ENCODE measurements at places on chromosomes 11 and 22.

DNA sequence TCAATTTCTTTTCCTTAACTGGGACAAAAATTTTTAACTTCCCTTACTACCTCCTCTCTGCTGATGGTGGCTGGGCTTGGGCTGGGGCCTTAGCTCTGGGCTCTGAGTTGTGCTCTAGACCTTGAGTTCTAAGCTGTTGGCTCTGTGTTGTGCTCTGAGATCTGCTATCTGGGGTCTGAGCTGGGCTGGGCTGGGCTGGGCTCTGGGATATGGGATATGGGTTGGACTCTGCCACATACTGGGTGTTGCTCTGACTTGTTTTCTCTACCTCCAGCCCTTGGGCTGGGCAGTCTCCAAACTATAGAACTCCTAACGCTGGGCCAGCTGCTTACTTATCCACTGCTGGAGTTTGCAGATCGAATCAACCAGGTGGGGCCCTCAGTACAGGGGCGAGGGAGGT, 41.9 kb downstream of the DNHD1 start:
- no peak for DNase-seq

- DNase-seq = no peak
Observed at GRCh38 chr11:22707119-22707899, 40.9 kb downstream of the GAS2 start.

DNA sequence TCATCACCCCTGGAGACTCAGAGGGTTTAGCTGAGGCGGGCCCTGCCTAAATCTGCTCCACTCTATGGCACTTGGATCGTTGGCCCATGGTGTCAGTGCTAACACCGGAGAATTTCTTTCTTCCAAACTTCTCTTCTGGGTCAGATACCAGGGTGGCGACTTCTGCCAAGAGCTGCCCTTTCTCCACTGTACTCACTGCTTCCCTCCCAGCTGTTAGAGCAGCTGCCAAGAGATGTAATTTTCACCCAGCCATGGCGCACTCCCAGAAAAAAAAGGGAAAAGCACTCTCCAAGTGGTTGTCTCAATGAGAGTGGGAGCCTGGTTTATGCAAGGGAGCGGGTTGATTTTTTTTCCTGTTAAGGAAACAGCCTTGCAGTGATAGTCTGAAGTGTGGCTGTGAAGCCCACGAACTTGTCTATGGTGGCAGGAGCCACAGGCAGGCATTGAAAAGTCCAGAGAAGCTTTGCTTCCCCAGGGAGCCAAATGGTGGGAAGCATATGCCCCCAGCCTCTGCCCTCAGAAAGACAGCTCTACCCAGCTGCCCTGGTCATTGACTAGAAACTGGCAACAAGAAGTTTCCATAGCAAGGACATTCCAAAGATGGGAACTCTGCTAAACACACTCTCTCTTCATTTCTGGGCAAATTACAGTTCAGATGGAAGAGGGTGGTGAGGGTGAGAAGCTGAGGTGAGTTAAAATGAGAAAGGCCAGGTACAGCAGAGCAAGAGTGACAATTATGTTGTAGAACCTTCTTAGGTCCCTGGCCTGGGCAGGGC, 10.7 kb downstream of the PCSK7 start:
- no peak for DNase-seq

DNA sequence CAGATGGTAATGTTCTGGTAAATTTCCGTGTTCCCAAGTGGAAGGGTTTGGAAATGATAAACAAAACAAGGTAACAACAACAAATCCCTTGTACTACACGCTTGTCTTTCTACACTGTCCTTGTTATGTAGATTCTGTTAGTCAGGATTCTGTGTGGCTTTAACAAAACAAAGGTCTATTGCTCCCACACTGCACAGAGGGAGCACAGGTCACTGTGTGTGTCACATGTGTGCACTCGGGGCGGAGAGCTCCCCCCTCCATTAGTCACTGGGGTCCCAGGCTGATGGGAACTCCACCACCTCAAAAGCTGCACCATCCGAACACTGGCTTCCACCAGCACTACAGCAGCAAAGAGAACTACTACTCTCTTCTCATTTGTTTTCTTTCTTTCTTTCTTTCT, 227.9 kb downstream of the NTM start:
- DNase-seq = no peak

DNA sequence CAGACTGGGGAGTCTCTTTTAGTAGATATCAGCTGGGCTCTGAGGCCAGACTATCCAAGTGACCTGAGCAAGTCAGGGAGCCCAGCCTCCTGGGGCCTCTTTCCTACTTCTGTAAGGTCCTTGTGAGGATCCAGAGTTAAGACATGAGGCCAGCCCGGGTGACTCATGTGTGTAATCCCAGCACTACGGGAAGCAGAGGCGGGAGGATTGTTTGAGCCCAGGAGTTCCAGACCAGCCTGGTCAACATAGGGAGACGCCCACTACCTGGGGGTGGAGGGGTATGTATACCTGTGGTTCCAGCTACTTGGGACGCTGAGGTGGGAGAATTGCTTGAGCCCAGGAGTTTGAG, 36.9 kb upstream of the POLA2 start:
- no peak for DNase-seq

GRCh38 chr11:109772892-109773291, 320.3 kb upstream of the ZC3H12C start:
- no peak for DNase-seq

DNA sequence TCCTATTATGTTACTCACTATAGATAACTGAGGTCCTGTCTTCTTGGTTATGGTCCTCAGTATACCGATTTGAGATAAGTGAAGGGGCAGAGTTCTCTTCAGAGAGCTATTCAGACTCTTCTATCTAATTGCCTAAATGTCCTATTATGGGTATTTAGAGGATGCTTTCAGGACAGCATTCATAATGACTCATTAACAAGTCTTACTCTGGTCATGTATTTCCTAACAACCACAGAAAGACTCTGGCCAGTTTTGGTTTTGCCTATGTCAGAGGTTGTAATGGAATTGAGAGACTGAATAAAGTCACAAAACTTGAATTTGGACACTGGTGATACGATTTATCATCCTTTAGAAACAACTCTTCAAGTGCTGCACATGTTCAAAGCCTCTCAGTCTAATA, 1233.0 kb downstream of the JRKL start:
- DNase-seq = no peak

Measured in GM10248 (cell line).